CD8-positive, alpha-beta T cell (primary cell): ENCODE measurements at places on chromosomes 3 and 15.

GRCh38 chr15:41780266-41780665 lies 6.0 kb downstream of the MAPKBP1 start:
- DNase-seq = no peak

DNA sequence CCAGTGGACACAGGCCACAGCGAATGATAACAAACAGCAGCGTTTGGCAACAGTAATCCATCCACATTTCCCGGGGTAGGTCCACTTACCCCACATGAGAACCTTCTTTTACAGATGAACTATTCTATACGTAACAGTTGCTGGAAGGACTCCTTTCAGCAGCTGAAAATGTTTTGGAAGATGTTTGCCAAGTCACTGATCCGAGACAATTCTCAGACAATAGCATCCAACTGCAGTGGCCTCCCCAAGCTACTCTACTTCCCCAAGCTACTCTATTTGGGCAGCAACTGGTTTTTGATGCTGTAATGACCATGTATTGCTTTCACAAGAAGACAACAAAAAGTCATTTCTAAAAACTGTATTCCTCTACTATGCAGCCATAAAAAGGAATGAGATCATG lies 87.5 kb downstream of the ADAMTS17 start:
- no peak for DNase-seq

DNA sequence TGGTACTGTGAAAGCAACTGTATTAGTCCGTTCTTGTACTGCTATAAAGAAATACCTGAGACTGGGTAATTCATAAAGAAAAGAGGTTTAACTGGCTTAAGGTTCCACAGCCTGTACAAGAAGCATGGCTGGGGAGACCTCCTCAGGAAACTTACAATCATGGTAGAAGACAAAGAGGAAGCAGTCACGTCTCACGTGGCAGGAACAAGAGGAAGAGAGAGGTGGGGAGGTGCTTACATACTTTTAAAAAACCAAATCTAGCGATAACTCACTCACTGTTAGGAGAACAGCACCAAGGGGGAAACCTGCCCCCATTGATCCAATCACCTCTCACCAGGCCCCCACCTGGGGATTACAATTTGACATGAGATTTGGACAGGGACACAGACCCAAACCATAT lies 48.9 kb downstream of the IQGAP1 start:
- DNase-seq = no peak

GRCh38 chr3:127387119-127387518 lies 99.3 kb upstream of the PRR20G start:
- no peak for DNase-seq

- DNase-seq = no peak
Measured at GRCh38 chr15:28955160-28955992, 69.6 kb downstream of the APBA2 start.

GRCh38 chr15:26113296-26113695 lies 250.2 kb upstream of the ATP10A start:
- DNase-seq = no peak

GRCh38 chr3:46662771-46663551 lies 30.5 kb downstream of the ALS2CL start:
- DNase-seq = no peak

GRCh38 chr3:107493134-107493533 lies 29.6 kb upstream of the BBX start:
- DNase-seq = no peak
